ENCODE measurements at places on chromosomes 2 and 18.

DNA sequence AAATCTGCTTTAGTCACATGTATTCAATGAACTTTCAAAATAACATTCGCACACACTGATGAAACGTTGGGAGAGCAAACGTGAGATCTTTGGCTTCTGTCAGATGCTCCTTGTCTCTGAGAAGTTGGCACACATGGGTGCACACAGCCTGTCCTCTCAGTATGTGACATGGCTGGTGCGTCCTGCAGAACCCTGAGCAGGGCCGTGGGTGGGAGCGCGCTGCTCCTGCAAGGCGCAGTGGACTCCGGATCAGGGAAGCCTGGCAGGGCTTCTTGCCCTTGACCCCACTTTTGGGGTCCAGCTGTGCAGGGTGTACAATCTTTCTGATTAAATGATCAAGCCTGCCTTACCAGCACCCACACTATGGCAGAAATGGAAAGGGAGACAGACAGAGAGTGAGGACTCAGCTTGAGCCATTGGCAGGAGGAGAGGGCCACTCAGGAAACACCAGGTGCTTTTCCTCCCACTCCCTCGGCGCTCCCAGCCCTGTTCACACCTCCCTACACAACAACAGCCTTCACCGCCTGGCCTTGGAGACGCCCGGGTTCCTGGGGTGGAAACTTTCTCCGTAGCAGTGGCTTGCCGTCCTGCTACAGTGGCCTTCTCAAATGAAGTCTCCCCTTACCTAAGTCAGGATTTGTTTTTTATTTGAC lies 108.4 kb upstream of the SNTG2 start:
- no peak for DNase-seq

DNA sequence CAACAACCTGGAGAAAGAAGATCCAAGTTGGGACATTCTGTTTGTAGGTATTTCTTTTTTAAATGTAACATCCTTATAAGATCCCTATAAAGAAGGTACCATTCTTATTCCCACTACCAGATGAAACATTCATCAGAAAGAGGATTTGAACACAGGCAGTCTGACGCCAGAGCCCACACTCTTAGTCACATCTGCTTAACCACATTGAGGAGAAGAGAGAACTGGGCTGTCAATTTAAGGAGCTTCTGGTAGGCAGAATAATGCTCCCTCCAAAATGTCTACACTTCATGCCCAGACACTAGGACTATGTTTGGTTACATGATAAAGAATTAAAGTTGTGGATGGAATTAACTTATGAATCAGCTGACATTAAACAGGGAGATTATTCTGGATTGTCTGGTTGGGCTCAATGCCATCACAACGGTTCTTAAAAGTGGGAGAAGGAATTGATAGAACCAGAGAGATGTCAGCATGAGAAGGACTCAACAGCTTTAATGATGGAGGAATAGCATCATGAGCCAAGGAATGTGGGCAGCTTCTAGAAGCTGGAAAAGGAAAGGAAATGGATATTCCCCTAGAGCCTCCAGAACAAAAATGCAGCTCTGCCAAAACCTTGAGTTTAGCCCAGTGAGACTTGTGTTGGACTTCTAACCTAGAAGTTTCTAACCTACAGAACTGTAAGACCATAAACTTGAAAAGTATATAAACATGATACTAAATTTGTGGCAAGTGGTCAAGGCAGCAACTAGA lies 82.2 kb downstream of the KLF7 start:
- DNase-seq: no peak

DNA sequence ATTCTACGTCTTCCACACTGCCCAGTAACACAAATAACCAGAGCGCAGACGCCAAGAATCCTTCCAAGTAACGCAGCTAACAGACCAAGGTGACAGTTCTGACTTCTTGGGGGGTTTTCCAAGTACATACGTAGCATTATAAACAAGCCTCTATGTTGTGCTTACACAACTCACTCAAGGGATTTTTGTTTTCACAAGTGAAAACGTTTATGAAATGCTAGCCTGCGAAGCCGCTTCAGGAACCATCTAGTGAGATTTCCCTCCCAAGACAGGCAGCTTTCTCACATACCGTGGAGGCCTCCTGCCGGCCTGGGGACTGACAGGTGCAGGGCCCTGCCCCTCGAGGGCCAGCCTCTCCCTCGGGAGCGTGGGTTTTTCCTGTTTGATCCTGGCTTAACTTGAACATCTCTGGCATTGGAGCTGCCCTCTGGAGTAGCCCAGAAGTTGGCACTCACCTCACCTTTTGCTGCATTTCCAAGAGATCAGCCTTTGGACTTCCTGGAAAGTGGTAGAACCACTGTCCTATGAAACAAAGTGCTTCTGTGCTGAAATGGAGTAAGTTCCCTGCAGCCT lies 151.1 kb downstream of the MBP start:
- no peak for DNase-seq

GRCh38 chr2:147345246-147345645 lies 499.6 kb upstream of the ACVR2A start:
- no peak for DNase-seq

DNA sequence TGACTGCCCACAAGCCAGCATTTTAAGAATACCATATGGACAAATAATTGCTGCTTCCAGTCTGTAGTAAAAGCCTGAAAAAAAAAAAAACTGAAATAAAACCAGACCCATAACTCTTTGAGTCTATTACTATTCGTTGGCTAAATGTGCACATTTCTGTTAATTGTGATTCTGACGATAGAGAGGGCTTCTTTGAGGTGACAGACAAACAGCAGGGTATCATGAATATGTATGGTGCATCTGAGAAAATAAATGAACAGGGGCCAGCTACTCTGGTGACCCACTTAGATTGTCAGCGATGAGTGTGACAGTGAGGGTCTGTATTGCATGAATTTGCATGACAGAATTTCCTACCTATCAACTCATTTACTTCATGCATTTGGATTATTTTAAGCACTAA lies 427.8 kb upstream of the SOX11 start:
- no peak for DNase-seq

DNA sequence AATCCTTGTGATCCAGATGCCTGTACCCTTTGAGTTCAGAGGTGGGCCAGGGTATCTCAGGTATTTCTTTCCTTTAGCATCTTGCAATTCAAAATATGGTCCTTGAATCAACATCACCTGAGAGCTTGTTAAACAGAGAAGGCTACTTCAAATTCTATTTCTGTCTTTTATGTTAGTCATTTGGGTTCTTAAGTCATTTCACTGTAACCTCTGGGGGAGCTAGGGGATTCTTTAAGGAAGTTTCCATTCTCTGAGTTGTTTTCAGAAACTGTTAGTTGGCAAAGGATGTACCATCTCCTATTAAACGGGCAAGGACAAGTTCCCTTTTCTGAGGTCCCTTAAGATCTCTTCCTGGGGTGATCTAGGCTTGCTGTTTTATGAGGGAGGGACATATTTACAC lies 16.6 kb downstream of the CFLAR start:
- no peak for DNase-seq

GRCh38 chr2:106065983-106066820 lies 127.9 kb downstream of the UXS1 start:
- no peak for DNase-seq

DNA sequence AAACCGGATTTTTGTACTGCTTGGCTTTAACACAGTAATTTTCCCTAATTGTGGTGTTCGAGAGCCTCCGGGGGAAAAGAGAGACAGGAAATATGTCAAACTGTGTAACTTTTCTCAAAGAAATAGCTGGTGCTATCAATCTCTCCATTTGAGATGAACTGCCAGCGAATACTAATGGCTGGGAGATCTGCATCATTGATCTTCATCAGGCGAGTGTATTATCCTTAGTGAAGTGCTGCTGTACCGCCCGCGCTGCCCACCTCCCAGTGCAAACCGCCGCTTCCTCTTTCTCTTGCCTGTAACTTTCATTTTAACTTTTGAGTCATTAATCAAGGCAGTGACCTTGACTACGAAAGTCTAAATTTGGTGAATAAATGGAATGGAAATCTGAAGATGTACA lies 246.1 kb upstream of the ST6GAL2 start:
- no peak for DNase-seq

DNA sequence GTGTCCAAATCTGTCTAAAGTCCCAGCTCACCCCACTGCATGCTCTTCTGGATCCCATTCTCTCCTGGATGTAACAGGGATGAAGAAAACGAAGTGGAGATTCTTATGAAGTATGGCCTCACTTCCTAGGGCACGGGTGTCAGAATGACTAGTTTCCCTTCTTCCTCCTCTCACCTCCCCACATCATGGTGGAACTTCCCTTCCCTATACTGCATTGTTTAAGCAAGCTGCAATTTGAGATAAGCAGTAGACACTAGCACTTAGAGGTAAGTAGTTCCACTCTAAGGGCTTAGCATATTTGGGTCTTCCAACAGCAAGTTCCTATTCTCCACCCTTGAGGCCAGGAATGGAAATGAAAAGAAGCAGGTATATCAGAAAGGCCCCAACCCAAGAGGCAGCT lies 29.7 kb downstream of the SLC4A5 start:
- no peak for DNase-seq

- no peak for DNase-seq
Observed at GRCh38 chr2:84856787-84857186, 24.1 kb downstream of the TRABD2A start.

DNA sequence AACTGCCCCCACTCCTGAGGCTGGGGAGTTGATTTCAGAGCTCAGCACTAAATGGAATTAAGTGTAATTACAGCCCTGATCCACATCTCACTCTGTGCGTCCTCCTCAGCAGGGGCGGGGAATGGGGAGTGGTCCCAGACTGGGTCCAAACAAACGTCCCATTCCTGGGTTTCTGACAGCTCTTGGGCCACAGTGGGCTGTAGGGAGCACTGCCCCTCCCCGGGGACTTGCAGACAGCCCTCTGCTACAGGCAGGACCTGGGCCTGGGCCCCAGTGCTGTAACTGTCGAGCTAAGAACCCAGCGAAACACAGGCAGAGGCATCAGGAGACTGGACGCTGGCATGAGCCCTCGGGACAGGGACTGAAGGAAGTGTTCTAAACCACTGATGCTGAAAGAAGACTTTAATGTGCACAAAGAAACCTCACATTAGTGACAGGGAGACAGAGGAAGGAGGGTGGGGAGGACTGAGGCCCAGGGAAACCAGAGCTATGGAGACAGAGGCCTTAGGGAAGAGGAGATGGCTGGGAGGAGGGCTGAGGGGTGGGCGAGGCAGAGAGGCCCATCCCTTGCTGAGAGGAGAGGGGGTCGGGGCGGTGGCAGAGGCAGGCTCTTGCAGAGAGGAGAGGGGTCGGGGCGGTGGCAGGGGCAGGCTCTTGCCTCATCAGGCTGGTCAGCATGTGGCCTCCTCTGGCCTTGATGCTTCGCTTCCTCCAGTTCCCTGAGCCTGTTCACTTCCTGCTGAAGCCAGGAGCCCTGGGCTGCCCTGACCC lies 5.8 kb upstream of the SEMA4C start:
- no peak for DNase-seq

DNA sequence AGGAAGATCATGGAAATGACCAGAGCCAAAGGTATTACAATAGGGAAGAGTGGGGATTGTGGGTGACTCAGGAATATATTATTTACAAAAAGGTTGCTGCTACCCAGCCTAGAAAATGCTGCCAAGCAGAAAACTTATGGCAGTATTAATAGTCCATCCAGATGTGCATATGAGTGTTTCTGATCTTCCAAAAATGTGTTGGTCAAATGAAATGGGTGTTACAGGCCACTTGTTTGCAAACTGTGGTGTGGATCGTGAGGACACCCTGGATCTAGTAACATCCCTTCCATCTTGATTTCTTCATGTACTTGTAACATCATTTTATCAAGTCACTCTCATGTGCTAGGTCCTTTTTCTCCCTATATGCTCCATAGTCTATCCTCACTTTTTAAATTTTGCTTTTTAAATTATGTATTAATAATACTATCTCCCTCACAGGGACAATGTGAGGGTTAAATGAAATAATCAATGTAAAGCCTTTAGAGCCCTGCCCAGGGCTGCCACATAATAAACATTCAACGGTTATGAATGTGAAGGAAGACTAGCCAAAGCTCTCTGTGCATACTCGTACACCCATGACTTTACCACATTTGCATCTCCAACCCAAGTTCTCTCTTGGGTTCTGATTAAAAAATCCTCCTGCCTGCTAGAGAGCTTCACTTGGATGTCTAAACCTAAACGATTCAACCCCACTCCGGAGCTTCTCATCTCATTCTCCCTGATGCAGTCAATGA lies 18.5 kb downstream of the CD226 start:
- no peak for DNase-seq

- no peak for DNase-seq
Observed at GRCh38 chr2:106921451-106921850, 35.5 kb upstream of the ST6GAL2 start.

DNA sequence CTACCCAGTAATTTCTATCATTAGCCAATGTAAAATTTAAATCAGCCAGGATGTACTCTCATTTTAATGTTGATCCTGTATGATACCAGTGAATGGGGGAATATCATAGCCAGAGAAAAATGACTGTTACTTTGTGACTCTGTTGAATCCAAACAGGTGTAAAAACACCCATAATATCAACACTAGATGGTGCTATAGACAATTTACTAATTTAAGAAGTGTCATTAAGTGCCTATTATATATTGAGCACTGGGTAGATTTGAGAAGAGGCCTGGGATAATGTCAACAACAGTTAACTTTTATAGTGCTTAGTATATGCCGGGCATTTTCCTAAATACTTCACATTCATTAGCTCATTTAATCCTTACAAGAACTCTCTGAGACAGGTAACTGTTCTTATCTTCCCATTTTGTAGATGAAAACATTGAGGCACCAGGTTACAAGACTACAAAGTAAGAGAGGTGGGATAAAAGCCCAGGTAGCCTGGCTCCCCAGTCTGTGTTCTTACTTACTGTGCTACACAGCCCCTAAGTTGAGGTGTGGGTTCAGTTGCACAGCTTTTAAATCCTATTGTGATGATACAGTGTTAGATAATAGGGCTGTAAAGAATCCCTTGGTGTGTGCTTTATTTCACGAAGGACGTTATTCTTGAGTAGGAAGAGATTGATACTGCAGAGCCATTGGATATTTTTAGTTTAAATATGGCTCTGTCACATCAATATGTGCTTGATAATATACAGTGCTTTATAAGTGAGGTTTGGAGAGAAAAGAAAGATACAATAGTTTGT lies 325.5 kb downstream of the AGPS start:
- no peak for DNase-seq

- no peak for DNase-seq
Observed at GRCh38 chr2:24052951-24053350, 3.4 kb downstream of the FKBP1B start.

DNA sequence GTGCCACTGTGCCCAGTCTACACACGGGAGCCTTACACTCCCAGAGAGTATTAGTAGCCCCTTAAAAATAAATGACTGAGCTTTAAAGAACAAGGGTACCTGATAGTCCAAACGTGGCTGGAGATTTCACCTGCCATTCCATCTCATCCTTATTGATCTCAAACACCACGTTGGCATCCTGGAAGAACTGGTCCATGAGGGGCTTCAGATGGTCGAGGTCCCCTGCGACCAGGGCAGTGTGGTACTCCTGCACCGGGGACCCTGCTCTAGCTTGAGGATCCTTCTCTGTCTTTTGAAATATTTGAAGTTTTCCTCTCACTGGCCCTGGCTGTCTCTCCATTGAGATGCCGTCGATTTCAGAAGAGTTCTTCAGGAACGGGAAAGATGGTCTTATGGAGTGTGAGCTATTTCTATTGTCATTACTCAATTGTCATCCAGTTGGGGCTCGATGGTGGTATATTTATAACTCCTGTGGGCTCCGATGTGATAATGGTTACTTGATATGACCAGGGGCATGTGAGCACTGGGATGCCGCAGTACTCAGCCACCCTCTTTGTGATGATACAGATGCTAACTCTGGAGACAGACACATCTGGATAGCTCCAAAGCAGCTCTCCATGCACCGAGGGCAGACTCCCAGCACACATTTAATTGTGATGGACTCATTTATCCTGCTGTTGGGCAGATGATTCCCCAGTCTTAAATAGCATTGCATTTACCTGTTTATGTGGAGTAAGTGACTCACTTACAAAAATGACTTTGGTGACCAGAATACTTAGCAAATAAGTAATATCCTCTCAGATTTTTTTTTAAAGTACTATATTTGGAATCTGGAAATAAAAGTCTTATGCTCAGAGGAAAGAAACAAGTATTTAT lies 22.8 kb downstream of the ASB18 start:
- no peak for DNase-seq

Measured in stimulated activated CD8-positive, alpha-beta memory T cell treated with anti-CD3 and anti-CD28 coated beads, Interleukin-7, amount 100 ng/mL, for 1 hour (primary cell).